ENCODE measurements at places on chromosomes 5 and 9.

DNA sequence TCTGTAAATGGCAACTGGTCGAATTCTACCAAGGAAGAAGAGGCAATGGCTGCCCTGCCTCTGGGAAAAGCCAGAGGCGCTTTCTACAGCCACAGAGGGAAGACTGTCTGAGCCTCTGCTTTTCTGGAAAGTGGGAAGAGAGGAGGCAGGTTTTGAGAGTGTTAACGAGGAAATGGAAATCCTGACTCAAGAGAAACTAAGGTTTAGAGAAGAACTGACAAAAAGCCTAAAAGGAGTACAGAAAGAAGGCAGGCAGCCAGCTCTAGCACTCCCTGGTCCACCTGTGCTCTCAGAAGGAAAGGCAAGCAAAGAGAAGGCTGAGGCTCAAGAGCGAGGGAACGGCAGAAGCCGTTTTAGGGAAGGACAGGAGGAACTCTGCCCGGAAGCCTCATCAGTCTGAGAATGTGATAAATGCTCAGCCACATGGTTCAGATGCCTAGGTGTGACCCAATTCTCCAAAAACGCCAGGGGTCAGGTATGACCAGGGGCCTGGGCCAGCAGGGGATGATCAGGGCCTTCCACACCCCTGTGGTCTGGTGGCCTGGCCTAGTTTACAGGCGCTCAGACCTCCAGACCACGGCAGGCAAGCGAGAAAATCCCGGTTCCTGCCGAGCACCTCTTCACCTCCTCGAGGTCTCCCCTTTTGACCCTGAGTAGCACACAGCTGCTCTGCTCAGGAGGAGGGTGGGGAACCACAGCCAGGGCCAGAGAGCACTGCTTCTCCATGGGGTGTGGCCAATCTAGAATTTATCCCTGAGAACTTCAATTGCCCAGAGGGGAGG lies 79.9 kb upstream of the FBXW11 start:
- ATAC-seq, result peak; percentile 36

DNA sequence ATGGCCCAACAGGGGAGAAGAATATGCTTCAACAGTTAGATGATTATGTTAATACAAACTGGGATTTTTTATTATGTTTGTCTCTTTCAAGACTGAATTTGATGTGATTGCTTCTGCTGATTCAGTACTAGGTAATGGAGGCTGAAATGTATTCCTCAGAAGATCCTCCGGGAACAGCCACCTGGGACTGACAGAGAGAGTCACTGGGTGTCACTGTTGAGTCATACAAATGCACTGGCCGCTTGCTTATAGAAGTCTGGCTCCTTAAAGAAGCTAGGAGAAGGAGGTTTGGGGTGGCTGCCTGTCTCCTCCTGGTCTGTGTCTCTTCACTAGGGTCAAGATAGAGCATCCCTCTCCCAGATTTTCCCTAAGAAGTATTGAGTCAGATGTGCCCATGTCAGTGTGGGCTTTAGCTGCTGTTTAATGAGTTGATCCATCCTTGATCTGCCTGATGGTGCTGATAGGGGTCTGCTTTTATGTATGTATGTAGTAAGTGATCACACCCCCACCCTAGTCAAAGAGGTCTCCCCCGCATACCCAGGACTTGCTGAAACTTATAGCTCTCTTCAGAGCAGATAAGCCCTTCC lies 773.4 kb downstream of the BRINP1 start:
- no peak for ATAC-seq

GRCh38 chr9:91159664-91160121 lies 202.0 kb downstream of the AUH start:
- ATAC-seq, result no peak

- ATAC-seq, result no peak
Observed at GRCh38 chr5:120545007-120545406, 80.9 kb downstream of the PRR16 start.

Measured in activated T-helper 17 cell treated with anti-CD3 and anti-CD28 coated beads, Interleukin-2, amount 50 U/mL, for 72 hours (primary cell).